ENCODE measurements at places on chromosomes 3 and 15. TPM values are rescaled to one million over a fixed set of nuclear protein-coding genes. Genes with fewer than 3 reads are reported as not detected.

Gene ATP8B4
- total RNA-seq: 6.6 TPM

Gene MINAR1
- 3.6 TPM for total RNA-seq

Gene RPL39L
- total RNA-seq: 16.7 TPM

Gene THPO
- total RNA-seq: not detected

Gene MUSTN1
- total RNA-seq: not detected

Gene ALDH1A2
- total RNA-seq: 6.1 TPM

Gene CNTN3
- total RNA-seq: 16.2 TPM

Gene BFSP2
- total RNA-seq: 1.1 TPM

Gene EPHB3
- total RNA-seq: 3.9 TPM

Gene CP
- 1.7 TPM for total RNA-seq

Gene GOLGA6L7
- total RNA-seq: not detected

Gene PRTG
- 3.0 TPM for total RNA-seq

Gene PRRT3
- 4.1 TPM for total RNA-seq

Gene SLC4A7
- total RNA-seq: 438 TPM

Gene TRIP4
- total RNA-seq: 14.0 TPM

Gene SPG11
- total RNA-seq: 88.6 TPM

Data from occipital lobe (tissue), 3 donors.